ENCODE measurements at places on chromosomes 3 and 15.
A peak's percentile ranks its signal among the peaks of the same experiment; 100 is the strongest.

DNA sequence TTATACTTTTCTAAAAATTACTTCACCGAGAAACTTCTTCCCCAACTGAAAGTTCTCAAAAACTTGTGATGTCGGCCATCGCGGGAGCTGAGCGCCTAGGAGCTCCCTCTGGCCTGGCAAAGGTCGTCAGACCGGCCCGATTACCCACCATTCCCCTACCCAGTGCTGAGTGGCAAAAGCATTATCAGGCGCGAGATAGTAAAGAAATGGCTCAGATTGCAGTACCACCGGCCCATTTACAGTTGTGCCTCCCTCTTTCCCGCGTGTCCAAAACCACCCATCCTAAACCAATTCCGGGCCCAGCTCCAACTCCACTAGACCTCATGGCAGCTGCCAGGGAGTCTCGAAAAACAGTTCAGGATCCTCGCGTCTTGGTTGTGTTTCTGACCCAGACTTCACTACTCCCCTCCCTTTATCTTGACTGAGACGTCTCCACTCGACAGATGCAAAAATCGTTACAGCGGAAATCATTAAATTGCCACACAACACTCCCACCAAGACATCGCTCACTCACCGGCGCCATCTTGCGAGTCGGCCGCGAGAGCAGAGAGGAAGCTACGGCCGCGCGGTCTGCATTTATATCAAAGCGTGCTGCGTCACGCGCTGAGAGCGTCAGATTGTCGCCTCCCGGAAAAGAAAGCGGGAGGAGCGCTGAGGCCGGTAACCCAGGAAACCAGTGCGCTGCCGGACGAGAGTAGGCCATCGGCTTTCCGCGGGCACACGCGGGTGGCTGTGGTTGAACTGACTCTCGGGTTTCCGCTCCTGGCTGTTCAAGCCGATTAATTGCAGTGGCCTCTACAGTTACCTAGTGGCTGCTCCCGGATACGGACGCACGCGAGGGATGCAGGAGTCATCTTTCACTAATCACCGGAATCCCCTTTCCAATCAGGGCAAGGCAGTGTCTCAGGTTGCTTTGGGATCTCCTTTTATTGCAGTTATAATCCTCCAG is at the start of gene RPL22L1:
Gene RPL22L1, minus strand, starts transcription at position 551 of the 949 bp plus-strand sequence. Its CDS starts 28 bp downstream, at position 523.
- peak; percentile 88 for DNase-seq

- DNase-seq: no peak
These were observed 172.4 kb downstream of the DCLK3 start for GRCh38 chr3:36591959-36592358.

DNA sequence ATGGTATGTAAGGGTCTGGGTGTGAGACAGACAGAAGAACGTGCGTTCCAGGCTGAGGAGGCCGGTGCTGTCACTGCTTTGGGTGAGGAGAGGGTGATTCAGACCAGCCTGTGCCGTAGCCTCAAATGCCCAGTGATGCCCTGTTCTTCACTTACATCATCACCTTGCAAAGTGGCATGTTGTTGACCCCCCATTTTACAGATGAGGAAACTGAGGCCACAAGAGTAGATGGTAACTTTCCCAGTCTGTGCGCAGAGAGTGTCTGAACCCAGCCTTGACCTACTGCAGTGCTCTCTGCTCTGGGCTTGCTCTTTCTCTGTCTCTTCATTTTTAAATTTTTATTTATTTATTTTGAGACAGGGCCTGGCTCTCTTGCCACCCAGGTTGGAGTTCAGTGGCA is 1.6 kb upstream of the CTSH start:
- no peak for DNase-seq

- DNase-seq: no peak
These were observed 73.2 kb upstream of the ZBED2 start for GRCh38 chr3:111668326-111668725.

Measured in activated T-cell treated with anti-CD3 and anti-CD28 coated beads for 48 hours (primary cell).